ENCODE measurements at places on chromosomes 1 and 21. TPM values are rescaled to one million over a fixed set of nuclear protein-coding genes. Genes with fewer than 3 reads are reported as not detected.

- DNase-seq = no peak
Measured at GRCh38 chr21:32233055-32233546, 45.7 kb downstream of the MIS18A start.

DNA sequence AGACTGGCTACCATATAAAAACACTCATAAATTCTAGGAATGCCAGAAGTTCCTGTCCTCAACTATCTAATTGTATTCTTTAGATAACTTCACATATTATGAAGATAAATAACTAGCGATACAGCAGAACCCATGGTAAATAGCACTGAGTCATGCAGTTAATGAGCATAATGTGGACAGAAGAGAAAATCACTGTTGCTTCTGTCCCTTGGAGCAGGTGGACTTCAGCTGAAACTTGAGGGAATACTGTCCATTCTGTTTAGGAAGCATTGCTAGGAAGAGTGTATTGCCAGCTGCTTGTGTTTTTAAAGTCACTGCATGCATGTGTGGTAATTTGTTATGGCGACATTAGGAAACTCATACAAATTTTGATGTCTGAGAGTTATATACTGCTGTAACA lies 854.4 kb downstream of the LTN1 start:
- DNase-seq = no peak

GRCh38 chr1:171784784-171785183 lies 3.3 kb downstream of the METTL13 start:
- no peak for DNase-seq

Gene CACYBP
- total RNA-seq = 77.4 TPM

- no peak for DNase-seq
Measured at GRCh38 chr1:229844675-229845074, 218.6 kb downstream of the URB2 start.

GRCh38 chr1:230332061-230332460 lies 94.1 kb downstream of the PGBD5 start:
- no peak for DNase-seq

GRCh38 chr21:31733551-31734149 lies 1.7 kb upstream of the SCAF4 start:
- no peak for DNase-seq

Gene CLDN8
- total RNA-seq = not detected

GRCh38 chr1:41045740-41046139 lies 24.2 kb upstream of the SLFNL1 start:
- peak; percentile 57 for DNase-seq

Gene BRDT
- total RNA-seq = not detected

DNA sequence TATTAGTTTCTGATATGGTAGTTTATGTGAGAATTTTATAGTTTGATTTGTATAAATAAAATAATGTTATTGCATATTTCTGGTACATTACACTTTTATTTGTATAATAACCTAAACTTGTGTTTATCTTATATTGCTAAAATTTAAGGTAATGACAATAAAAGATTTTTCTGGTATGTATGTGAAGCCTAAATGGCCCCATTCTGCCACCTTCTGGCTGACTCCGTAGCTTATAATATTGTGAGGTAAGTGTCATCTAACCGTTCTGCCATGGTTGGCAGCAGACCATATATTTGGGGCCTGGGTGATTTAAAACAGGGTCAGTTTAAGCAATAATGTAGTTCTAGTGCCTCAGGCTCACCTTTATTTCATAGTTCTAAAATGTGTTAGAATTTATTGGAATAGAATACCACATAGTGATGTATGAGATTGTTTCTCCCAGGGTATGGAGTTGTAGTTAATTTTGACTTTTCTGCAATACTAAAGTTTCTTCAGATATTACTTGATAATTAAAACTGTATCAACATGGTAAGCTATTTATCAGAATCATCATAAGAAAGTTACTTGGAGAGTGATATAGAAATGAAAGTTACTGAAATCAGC lies 21.2 kb upstream of the PRKACB start:
- no peak for DNase-seq

Gene GJC2
- total RNA-seq = 5.4 TPM

- no peak for DNase-seq
Measured at GRCh38 chr1:93014168-93014567, 52.9 kb upstream of the DIPK1A start.

Gene RPE65
- not detected for total RNA-seq

Gene DDX59
- total RNA-seq = 7.6 TPM

- DNase-seq = no peak
Measured at GRCh38 chr1:84353695-84354094, 44.6 kb upstream of the DNASE2B start.
